ENCODE measurements at places on chromosomes 12 and 14.

DNA sequence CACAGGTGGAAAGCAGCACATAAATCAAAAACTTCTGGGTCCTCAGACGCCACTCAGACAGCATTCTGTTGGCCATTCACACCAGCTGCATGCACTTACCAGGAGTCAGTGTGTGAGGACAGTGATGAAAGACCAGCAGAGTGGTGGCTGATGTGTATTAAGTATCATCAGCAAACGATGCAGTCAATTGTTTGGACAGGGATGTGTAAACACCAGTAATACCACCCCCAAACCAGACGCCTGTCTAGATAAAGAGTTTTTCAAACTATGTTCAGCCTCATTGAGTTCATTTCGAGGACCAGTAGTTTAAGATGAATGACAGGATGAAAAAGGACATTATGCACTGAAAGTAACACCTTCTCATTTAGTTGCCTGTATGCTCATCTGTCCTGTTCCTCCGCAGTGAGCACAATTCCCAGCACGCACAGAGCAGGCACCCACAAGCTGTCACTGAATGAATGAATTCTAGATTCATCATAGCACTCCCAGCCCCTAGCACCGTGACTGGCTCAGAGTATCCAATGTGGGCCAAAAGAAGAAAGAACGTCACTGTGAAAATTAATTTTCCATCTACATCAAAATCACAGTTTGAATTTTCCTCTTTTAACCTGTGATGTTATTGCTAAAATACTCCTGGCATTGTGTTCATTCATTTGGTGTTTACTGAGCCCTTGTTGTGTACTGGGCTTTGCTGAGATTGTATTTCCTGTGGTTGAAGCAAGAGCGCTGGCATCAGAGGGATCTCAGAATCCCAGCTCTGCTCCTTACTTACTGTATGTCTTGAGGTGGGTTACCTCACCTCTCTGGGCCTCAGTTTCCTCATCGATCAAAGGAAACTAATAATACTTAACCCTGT lies 124.8 kb upstream of the NOS1 start:
- no peak for DNase-seq

- DNase-seq: no peak
Observed at GRCh38 chr14:88695870-88696269, 96.9 kb downstream of the EML5 start.

DNA sequence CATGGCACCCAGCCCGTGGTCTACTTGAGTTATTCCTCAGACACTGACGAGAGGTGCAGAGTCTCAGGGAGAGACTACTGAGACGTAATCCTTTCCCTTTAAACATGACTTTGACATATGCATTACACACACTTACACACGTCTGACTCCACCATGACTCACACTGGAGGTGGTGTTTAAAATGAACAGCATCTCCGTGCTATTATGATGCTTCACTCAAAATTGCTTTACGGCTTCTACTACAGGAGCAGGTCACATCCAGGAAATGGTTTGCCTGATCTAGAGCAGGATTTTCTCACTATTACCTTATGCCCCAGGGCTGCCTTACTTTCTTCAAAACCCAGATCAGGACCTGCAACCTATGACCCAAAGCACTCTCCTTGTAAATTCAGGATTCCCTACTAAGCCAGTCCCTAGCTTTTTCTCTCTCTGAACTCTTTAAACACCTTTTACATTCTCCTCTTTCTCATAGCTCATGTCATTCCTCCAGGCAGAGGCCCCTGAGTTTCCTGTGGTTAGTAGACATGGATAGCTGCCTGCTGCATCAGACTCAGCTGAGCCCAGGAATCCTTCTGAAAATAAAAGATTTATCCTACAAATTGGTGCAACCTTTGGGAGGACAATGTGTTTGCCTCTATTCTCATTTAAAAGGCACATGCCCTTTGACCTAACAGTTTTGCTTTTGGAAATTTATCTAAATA lies 31.2 kb downstream of the TMCC3 start:
- no peak for DNase-seq

DNA sequence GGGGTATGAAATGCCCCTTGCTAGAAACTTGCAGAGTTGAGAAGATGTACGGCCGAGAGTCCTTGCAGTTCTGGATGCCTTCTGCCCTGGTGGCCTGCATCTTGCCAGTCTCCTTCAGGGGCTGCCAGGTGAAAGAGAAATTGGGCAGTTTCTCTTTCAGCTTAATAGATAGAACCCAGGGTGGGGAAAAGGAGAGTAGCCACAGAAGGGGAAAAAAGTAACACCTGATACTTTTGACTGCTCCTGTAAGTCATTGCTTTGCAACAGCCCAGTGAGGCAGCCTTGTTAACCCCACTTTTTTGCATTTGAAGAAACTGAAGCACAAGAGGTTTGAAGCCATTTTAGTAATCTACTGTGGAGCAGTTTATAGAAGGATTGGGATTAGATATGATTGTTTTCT lies 27.6 kb downstream of the TDP1 start:
- no peak for DNase-seq

GRCh38 chr14:35285168-35286002 lies 6.8 kb upstream of the PSMA6 start:
- no peak for DNase-seq

DNA sequence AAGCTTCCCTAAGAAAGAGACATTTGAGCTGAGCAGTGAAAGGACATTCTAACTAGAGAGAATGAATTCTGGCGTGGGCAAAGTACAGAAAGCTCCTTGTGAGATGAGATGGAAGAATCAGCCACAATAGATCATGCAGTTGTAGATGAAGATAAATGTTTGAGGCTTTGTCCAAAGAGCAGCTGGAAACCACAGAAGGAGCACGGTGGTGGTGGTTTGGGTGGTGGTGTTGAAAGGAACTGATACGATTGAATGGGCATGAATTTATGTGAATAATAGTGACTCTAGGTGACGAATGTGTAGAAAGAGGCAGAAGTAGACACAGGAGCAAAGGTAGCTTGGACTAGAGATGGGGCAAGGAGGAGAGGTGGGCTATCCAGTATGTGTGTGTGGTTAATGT lies 260.5 kb upstream of the TMTC1 start:
- DNase-seq: no peak
